Right renal pelvis (tissue), 4 donors: ENCODE measurements at places on chromosomes 1 and 21. TPM values are rescaled to one million over a fixed set of nuclear protein-coding genes. Genes with fewer than 3 reads are reported as not detected.

CCDC27 gene
- polyA plus RNA-seq: 0.22 TPM

ZBTB8A gene
- 17.7 TPM for polyA plus RNA-seq

SH2D5 gene
- 1.0 TPM for polyA plus RNA-seq

DNA sequence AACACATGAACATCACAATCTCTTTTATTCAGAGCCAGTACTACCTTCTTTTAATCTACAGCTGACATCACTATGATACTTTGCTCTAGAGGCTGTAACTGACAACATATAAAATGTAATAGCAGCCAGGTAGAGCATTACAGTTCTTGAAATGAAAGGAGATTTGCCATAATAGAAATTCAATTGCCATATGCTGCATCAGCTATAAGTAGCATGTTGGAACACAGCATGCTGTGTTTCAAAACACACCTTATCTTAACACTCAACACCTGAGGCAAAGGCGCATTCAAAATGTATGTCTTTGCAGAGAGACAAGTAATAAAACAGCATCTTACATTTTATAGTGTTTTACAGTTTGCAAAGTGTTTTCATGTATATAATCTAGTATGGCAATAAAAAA is 24.0 kb upstream of the KRTAP21-1 start:
- no peak for DNase-seq

- no peak for DNase-seq
Measured at GRCh38 chr1:145784409-145784808, 39.5 kb downstream of the RNF115 start.

DNA sequence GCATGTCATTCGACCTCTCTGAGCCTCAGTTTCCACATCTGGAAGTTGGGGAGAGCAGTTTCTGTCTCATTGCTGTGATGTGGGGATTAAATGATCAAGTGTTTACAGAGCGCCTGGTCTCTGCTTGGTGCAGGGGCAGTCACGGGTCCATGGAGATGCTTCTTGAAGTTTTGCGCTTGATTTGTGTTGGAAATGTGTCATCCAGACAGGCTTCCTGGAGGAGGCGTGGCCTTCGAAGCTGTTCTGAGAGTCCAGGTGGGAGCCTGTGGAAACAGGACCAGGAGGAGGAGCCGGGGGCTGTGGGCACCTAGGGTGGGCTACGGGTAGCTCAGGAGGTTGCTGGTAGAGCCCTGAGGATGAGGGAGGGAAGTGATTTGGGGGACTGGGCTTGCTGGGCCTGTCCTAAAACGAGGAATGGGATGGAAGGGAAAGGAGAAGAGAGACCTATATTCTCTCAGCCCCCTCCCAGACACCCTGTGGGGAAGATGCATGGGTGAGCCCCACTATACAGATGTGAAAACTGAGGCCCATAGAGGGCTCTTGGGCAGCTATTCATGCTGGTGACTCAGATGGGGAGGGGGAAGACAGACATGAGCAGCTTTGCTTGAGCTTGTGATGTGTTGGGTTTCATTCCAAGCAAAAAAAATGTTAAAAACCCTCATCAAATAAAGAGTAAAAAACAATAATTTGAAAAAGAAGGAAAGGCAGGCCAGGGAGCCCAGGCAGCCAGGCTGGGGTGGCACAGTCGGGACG is 107.2 kb upstream of the WNT4 start:
- no peak for DNase-seq

GRCh38 chr1:195946500-195946899 is 661.7 kb downstream of the KCNT2 start:
- no peak for DNase-seq
